ENCODE measurements at places on chromosomes 12 and 14.

GRCh38 chr12:52528641-52529143 is 8.5 kb upstream of the KRT5 start:
- DNase-seq = no peak

- DNase-seq = no peak
These were observed 11.3 kb downstream of the ASB8 start for GRCh38 chr12:48145981-48146380.

DNA sequence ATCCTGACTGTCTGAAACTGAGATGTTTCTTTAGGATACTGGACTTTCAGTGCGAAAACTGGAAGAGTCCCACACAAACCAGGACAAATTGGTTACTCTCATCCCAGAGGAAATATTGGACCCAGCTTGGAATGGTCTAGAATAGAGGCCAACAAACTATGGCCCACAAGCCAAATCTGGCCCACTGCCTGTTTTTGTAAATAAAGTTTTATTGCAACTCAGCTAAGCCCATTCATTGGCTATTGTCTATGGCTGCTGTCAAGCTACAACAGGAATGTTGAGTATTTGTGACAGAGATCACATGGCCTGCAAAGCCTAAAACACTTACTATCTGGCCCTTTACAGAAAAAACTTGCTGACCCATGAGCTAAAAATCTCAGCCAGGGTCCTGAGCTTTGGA is 6.5 kb downstream of the WSCD2 start:
- no peak for DNase-seq

DNA sequence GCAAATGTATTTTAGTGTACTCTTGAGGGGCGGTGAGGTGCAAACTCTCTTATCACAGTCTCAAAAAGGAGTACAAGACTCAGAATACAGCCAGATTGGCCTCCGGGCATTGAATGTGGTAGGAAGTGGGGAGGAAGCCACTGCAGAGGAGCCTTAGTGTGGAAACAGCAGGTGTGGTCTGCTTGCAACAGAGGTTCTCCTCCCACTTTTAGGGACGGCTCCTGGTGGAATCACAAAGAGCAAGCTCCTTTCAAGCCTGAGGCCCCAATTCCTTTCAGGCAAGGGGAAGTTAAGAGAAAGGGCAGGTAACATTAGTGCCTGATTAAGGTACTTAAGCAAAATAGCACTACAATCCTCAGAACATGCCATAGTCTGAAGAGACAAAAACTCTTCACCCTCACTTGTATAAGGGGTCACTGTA is 23.7 kb upstream of the SLC2A3 start:
- no peak for DNase-seq

GRCh38 chr12:123903301-123904065 is 69.1 kb downstream of the CCDC92 start:
- DNase-seq = no peak

- DNase-seq = no peak
These were observed 79.9 kb upstream of the SSTR1 start for GRCh38 chr14:38127784-38128183.

DNA sequence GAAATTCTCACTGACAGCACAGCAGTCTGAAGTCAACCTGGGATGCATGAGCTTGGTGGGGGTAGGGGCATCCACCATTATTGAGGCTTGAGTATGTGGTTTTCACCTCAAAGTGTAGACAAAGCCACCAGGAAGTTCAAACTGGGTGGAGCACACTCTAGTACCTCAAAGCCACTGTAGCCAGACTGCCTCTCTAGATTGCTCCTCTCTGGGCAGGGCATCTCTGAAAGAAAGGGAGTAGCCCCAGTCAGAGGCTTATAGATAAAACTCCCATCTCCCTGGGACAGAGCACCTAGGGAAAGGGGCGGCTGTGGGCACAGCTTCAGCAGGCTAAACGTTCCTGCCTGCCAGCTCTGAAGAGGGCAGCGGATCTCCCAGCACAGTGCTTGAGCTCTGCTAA is 143.0 kb downstream of the KITLG start:
- DNase-seq = no peak

DNA sequence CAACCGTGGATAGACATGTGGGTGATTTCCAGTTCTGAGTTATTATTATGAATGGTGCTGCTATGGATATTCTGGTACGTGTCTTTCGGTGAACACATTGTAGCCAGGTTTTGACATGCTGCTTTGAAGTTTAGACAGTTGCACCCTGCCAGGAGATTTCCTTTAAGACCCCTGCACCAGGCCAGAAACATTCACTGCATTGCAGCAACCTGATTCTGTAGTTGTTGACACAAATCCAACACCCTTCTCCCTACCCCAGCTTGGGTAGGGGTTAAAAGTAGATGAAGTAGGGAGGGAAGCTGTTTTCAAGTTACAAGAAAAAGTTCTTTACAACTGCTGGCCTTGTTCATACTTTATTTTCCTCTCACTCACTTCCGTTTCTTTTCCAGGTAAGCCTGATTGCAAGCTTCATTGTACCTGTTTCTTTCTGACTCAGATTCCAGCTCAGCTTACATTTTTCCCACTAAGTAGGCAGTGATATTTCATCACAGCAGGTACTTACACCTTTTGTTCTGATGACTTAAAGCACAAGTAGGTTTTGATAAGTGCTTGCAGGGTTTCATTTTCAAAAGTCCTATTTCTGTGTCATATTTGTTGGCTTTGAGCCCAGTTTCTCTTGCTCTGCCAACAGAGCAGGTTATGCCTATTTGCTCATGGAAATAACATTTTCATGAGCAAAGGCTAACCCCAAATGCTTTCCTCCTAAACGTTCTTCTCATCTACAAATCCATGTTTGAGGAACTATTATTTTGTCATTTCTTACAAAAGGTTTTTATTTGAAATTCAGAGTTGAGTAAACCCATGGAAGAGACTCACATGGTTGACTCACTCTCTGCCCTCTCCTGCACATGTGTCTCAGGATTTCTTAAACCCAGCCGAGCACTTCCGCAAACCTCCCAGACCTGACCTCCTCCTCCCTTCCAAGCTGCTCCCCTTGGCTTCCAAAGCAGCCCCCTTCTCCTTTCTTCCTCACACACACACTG is 12.1 kb upstream of the LTA4H start:
- no peak for DNase-seq

GRCh38 chr12:48970702-48971334 is 717 bp downstream of the WNT10B start:
- DNase-seq = no peak

GRCh38 chr12:129903092-129903945 is 506 bp downstream of the TMEM132D start:
- DNase-seq = no peak

DNA sequence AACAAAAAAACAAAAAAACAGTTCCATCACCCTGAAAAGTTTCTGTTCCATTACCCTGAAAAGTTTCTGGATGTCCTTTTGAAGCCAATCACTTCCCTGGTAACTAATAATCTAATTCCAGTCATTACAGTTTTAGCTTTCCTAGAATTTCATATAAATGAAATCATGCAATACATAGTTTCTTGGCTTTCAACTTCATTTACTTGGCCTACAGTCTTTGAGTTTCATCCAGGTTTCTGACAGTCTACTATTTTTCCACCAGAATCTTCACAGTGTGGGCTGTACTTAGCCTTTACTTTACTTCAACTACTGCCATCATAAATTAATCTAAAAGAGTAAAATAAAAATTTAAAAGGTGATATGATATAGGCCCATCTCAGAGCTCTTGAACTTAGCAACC is 55.5 kb downstream of the RPS6KA5 start:
- no peak for DNase-seq

DNA sequence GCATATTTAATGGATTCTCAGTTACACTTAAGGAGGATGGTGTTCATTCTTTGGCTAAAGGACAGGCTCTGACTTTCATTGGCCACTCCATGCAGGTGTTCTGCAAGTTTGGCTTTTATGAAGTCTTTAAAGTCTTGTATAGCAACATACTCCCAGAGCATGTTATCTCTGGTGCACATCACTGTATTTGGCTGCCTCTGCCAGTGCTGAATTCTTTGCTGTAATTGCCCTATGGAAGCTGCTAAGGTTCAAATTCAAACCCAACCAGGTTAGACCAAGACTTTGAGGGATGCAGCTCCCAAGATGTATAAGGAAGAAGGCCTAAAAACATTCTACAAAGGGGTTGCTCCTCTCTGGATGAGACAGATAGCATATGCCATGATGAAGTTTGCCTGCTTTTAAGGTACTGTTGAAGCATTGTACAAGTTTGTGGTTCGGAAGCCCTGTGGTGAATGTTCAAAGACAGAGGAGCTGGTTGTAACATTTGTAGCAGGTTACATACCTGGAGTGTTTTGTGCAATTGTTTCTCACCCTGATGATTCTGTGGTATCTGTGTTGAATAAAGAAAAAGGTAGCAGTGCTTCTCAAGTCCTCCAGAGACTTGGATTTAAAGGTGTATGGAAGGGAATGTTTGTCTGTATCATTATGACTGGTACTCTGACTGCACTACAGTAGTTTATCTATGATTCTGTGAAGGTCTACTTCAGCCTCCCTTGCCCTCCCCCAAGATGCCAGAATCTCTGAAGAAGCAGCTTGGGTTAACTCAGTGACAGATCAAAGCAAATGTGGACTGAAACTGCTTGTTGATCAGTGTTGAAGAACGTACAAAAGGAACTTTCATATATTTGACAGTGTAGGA is 19.4 kb downstream of the TMEM116 start:
- no peak for DNase-seq

- DNase-seq = no peak
These were observed 67.8 kb downstream of the OTX2 start for GRCh38 chr14:56742391-56742878.

GRCh38 chr12:55698241-55698955 is 9.3 kb downstream of the ITGA7 start:
- no peak for DNase-seq

- no peak for DNase-seq
These were observed 29.8 kb upstream of the STRAP start for GRCh38 chr12:15852383-15852782.

DNA sequence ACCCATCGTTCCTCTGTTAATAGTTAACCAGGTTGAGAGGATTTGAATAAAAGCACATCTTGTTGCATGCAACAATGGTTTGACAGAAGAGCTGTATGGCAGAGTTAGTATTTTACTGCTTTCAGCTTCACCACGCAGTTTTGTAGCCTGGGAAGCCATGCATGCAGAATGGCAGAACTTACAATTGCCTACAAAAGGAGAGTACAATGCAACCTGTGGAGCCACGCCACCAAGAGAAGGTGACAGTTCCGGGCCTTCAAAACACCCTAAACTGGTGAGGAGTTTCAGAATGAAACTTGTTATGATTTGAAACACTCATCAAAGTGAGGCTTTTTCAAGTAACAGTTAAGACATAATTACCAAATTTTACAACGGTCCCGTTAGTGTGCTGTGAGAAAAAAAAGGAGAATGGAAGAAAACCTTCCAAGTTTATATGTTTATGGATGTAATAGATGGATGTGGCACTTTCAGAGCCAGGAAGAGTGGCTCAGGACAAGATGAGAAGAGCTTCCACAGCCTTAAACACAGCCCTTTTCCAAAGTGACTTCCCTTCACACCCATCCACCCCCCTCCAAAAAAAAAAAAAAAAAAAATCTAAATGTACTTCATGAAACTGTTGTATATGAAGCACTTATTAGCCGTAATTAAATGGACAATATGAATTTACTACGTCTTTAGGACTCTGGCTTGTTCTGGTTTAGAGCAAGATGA is 158.7 kb downstream of the EGLN3 start:
- no peak for DNase-seq

DNA sequence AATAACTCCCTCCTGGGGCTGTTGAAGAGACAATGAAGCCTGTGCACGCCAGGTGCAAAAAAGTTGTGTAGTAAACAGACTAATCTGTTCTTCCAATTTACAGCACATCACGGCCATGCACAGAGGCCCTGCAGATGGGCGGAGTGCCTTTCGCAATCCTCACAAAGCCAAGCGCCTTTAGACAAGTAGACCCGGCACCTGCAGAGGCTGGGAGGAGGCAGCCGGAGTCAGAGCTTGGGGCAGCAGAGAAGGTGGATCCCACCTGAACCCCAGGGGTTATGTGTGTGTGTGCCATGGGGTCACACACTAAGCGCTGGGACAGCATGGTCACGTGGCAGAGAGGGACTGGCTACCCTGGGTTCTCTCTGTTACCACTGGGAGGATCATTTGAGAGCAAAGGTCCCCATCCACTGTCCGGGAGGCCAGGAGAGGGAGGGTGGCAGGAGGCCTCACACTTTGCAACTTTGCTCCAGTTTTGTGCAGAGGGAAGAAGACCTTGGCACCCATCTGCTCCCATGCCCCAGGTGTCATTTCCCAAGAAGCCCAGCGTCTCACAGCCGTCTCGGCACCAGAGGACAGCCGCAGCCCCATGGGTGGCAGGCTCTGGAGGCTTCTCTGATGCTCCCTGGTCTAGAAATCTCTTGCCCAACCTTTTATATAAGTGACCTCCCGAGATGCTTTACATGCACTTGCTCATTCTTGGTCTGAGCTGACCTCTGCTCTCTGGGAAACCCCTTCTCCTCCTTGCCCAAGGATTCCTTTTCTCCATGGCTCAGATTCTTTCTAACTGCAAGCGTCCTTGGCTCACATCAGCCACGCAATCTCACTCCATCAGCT is 80.0 kb upstream of the DICER1 start:
- DNase-seq = no peak

GRCh38 chr12:93167841-93168492 is 209.8 kb upstream of the NUDT4 start:
- no peak for DNase-seq

DNA sequence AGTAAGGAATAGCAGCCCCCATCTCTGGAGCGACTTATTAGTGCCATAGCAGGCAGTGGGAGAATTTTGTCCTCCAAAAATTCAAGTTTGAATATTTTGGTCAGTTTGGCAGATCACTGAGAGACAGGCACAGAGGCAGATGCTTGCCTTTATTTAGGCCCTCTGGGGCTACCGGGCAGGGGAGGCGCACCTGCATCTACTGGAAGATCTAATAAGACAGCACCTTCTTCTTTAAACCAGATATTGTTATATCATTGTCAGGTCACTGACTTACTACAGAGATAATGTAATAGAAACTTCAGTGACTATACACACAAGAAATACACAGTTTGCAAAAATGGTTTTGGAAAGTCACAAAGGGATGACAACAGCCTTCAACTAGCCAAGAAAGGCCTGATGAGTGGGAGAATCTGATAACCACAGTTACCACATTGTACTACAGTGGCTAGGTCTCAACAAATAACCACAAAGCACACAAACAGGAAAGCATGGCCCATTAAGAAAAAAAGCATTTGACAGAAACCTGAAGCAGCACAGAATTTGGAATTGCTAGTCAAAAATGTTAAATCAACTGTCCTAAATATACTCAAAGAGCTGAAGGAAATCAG is 56.8 kb downstream of the CDK17 start:
- no peak for DNase-seq

- DNase-seq = no peak
These were observed 334.9 kb upstream of the PRICKLE1 start for GRCh38 chr12:42924482-42924881.

- no peak for DNase-seq
These were observed 120.3 kb upstream of the FLRT2 start for GRCh38 chr14:85409481-85410210.

GRCh38 chr12:57173089-57173488 is 25.7 kb upstream of the LRP1-AS start:
- DNase-seq = no peak

GRCh38 chr12:83179999-83180398 is 493.3 kb downstream of the TMTC2 start:
- no peak for DNase-seq

All from SW 1271 (cell line).